CD8-positive, alpha-beta T cell (primary cell): ENCODE measurements at places on chromosomes 1 and 21.

DNA sequence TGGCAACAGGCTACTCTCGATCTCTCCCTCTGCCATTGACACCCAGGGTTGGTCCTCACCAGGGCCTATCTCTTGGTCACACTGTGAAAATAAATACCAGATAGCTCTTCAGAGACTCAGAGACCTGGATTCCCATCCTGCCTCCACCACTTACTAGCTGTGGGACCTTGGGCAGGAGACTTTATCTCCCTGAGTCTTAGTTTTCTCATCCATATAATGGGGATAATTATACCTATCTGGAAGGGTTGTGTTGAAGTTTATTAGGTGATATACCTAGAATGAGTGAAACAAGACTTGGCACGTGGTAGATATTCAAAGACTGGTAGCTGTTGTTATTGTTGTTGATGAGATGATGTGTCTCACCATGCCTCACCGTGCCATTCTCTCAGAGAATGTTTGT, 7.4 kb downstream of the DMBX1 start:
- no peak for DNase-seq

DNA sequence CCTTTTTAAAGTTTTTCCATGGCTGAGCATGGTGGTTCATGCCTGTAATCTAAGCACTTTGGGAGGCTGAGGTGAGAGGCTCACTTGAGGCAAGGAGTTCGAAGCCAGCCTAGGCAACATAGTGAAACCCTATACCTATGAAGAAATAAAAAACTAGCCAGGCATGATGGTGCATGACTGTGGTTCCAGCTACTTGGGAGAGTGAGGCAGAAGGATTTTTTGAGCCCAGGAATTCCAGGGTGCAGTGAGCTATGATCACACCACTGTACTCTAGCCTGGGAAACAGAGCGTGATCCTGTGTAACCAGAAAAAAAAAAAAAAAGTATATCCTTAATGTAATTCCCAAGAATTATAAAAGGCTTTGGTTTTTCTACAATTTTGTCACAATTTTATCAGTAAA, 17.4 kb downstream of the DEPDC1 start:
- DNase-seq: no peak

GRCh38 chr1:72412286-72412685, 129.9 kb upstream of the NEGR1 start:
- DNase-seq: no peak

DNA sequence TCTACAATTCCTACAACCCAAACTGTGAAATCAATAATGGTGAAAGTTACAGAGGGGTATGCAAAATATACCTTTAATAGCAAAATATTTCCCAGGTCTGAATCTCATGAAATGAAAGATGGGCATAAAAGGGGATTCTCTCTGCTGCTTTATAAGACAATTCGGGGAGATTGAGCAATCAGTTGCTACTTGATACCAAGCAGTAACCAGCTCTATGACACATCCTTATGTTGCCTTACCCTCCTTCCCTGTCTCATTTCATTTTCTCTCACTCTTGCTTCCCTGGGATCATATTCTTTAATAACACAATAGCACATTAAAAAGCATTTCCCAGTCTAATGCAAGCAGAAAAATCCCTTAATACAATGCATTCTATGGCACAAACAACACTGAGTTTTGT, 29.0 kb downstream of the ZSWIM5 start:
- DNase-seq: no peak

GRCh38 chr1:204503913-204504519, 9.4 kb upstream of the PIK3C2B start:
- DNase-seq: no peak

DNA sequence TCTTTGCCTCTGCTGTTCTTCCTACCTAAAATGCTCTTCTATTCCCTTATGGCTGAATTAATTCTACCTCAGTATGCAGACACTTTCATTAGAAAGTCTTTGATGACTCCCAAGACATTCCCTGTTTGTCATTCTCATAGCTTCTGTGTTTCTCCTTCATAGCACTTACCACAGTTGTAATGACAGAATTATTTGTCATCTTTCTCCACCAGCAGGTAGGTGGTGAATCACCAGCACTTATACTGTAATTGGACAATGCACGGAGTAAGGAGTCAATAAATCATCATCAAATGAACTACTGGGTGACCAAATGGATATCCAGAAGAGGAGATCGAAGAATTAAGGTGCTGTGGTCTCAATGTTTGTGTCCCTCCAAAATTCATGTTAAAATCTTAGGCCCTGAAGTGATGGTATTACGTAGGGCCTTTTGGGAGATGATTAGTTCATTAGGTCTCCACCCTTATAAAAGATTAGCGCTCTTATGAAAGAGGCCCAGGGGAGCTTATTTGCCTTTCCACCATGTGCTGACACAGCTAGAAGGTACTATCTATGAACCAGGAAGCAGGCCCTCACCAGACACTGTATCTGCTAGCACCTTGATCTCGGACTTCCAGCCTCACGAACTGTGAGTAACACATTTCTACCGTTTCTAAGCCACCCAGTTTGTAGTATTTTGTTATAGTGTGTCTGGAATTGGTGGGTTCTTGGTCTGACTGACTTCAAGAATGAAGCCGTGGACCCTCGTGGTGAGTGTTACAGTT, 2.4 kb upstream of the CCT8 start:
- no peak for DNase-seq

DNA sequence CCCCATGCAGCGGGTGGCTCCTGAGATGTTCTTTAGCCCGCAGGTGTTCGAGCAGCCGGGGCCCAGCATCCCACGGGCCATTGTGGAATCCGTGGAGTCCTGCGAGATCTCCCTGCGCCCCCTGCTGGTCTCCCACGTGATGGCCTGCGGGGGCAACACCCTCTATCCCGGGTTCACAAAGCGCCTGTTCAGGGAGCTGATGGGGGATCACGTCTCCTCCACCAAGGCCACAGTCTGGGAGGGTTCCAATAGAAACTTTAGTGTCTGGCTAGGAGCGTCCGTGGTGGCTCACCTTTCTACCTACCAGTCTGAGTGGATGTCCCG, 71.0 kb downstream of the ACTL8 start:
- no peak for DNase-seq

- DNase-seq: no peak
These were observed 115.9 kb upstream of the CXADR start for GRCh38 chr21:17396948-17397347.

DNA sequence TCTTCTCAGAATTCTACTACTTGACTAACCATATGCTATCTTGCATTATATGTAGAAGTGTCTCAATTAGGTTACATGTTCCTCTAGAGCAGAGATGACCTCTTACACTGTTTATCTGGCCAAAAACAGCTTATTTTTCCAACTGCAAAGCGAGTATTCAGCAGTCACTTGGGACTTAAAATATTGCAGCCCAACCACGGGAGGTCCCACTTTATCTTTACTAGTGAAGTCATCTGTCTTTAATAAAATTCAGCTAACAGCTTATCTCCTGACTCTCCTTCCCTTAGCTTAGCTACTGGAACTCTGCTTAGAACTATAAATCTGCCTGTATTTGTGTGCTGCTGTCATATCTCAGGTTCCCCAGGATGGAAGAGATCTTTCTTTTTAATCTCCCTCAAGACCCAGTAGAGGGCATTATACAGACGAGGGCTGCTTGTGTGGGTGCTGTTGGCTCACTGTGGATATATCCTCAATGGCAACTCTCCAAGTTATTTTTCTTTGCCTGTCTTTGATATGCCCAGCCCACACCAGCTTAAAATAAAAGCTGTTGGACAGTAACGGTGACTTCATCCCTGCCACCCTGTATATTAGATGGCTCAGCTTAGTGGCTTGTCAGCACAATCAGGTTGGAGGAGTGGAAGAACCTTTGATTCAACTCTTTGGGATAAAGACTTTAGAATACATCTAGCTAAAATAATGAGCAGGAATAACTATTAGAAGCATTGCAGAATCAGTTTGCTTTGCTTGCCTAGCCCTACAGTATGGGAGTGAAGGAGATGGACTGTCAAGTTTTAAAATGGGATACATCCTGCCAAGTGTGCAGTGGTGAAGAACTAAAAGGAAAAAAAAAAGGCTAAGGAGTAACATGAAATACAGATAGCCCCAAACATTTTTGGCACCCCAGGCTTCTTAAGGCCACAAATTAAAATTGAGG, 9.6 kb downstream of the ENSA start:
- DNase-seq: no peak

GRCh38 chr1:108080448-108080847, 115.5 kb upstream of the VAV3 start:
- DNase-seq: peak; percentile 15

- no peak for DNase-seq
These were observed 268.3 kb downstream of the HHIPL2 start for GRCh38 chr1:222279591-222279990.
